ENCODE measurements at places on chromosomes 6 and 20. TPM values are rescaled to one million over a fixed set of nuclear protein-coding genes. Genes with fewer than 3 reads are reported as not detected.
A peak's percentile ranks its signal among the peaks of the same experiment; 100 is the strongest.

The GNMT gene
- total RNA-seq = 0.24 TPM

The HLA-DQA1 gene
- not detected for total RNA-seq

The RNF144B gene
- 0.60 TPM for total RNA-seq

The KCTD20 gene
- 99.3 TPM for total RNA-seq

The HLA-DRA gene
- total RNA-seq = not detected

The MOCS1 gene
- total RNA-seq = 4.4 TPM

The ECT2L gene
- total RNA-seq = not detected

The CNR1 gene
- not detected for total RNA-seq

The TINAG gene
- total RNA-seq = not detected

GRCh38 chr20:60026010-60026409 is 67.8 kb downstream of the CDH26 start:
- no peak for DNase-seq

DNA sequence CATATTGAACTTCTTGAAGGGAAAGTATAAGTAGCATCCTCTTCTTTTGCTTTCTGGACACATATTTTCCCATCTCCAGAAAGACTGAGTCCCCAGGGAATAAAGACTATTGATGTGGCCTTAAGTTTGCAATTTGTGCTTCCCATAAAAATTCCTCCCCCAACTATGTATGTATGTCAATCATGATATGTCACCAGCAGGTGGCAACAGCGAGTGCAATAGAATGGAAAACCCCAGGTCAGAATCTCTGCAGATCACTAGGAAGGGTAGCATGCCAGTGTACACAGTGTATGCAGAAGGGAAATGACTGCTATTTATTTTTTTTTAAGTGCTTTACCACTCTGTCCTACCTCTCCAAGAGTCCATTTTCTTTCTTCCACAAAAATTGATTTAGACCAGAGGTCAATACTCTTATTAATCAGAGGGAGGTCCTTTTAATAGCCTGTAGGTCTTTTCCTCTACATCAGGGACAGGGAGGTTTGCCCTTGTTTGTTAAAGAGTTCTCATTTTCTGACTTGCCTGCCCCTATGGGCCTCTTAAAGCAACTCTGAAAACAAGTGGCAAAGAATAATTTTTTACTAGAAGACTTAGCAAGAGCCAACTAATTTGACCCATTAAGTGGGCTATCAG is 61.4 kb downstream of the BMP2 start:
- DNase-seq = peak; percentile 40

- no peak for DNase-seq
These were observed 25.3 kb downstream of the CTCFL start for GRCh38 chr20:57499676-57500075.

DNA sequence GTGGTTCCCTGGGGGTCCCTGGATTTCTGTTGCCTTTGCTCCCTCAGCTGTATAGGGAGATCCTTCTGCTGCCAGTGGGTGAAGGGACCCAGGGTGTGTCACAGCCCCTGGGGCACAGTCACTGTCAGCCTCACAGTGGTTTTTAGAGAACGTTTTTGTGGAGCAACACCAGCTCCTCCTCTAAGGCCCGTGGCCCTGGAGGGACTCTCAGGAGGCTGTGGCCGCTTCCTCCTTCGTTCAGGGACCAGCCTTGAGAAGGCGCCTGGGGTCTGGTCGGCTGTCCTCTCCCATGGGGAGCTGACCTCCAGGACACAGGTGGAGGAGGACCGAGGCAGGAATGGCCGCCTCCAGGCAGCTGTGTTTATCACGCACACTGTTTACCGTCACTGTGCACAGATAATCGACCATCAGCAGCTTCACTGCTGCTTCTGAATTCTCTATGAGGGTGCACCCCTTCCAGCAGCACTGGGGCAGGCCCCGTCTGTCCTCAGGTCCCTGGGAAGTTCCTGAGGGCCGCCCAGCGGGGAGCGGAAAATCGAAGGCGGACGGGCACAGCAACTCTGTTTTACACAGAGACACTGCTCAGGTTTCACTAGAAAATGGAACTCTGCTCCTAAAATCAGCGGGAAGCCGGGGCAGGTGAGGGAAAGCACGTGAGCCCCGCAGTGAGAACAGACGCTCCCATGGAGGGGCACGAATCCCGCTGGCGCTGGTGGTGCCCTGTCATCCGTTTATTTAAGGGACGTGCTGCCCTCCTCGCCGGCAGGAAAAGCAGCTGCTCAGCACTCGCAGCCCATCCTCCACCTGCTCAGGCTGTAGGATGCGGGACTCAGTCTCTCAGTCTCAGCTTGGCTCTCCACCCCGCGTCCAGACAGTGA is 10.4 kb upstream of the FRMD1 start:
- no peak for DNase-seq

- no peak for DNase-seq
These were observed 539.1 kb downstream of the TFAP2A start for GRCh38 chr6:9875605-9876353.

- DNase-seq = peak; percentile 32
These were observed 34.1 kb downstream of the DCDC2 start for GRCh38 chr6:24323632-24324337.

- no peak for DNase-seq
These were observed 108.9 kb downstream of the MANEA start for GRCh38 chr6:95686272-95686671.
